CD4-positive, alpha-beta memory T cell (primary cell): ENCODE measurements at places on chromosomes 7 and 10. TPM values are rescaled to one million over a fixed set of nuclear protein-coding genes. Genes with fewer than 3 reads are reported as not detected.

RELN gene
- total RNA-seq, result not detected

NPC1L1 gene
- total RNA-seq, result 0.19 TPM

ETV1 gene
- total RNA-seq, result not detected

VAX1 gene
- total RNA-seq, result not detected
